ENCODE measurements at places on chromosomes 13 and 19. TPM values are rescaled to one million over a fixed set of nuclear protein-coding genes. Genes with fewer than 3 reads are reported as not detected.

DNA sequence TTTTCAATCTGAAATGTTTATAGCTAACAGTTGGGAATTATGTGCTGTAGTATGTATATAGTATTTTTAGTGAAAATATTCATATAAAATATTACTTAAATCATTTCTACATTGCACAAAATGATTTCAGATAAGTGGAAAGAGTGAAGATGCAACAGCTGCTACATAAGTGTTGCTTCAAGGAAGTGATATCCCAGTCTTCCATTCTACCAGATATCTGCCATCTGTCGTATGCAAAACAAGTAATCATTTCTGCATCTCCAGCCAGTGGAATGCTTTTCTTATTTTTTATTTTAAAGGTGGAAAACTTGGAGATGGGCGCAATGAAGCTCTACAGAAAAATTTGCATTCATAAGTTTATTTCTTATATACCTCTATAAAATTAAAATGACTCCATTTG is 152.5 kb upstream of the MAB21L1 start:
- no peak overlapping the region for H3K27ac ChIP-seq
- no peak for DNase-seq
- no peaks in the 10 kb centered on the region for H3K36me3 ChIP-seq
- H3K4me3 ChIP-seq, result no peak overlapping the region
- no peaks in the 10 kb centered on the region for H3K4me1 ChIP-seq

DNA sequence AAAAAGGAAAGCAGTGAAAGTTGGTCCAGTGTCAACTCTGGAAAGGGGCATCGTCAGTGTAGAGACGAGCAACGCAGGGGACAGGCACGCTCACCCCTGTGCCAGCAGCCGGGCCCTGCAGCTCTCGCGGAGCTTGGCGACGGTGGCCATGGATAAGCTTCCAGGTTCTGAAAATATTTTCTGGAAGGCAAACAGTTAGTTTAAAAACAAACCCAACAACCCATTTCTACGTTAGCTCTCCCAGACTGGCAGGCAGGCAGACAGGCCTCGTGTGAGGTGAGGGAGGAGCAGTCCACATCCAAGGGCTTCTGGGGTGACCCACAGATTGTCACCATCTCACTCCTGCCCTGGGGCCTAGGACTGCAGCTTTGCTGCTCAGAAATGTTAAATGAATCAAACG is 27.4 kb downstream of the LAMP1 start:
- H3K4me1 ChIP-seq, result no peaks in the 10 kb centered on the region
- H3K4me3 ChIP-seq, result no peak overlapping the region
- H3K36me3 ChIP-seq, result peaks cover 31% of the 10 kb centered on the region
- H3K27me3 ChIP-seq, result no peaks in the 10 kb centered on the region

- H3K36me3 ChIP-seq, result peaks cover 47% of the 10 kb centered on the region
- H3K4me3 ChIP-seq, result no peak overlapping the region
- peak overlapping the region; percentile 75 for H3K27ac ChIP-seq
- H3K4me1 ChIP-seq, result peaks cover 70% of the 10 kb centered on the region
Observed at GRCh38 chr19:10766049-10766623, 48.3 kb downstream of the DNM2 start.

GRCh38 chr19:44603201-44603945 is 10.0 kb upstream of the IGSF23 start:
- DNase-seq, result no peak
- no peak overlapping the region for H3K4me3 ChIP-seq
- H3K4me1 ChIP-seq, result peaks cover 13% of the 10 kb centered on the region
- H3K27ac ChIP-seq, result no peak overlapping the region

DNA sequence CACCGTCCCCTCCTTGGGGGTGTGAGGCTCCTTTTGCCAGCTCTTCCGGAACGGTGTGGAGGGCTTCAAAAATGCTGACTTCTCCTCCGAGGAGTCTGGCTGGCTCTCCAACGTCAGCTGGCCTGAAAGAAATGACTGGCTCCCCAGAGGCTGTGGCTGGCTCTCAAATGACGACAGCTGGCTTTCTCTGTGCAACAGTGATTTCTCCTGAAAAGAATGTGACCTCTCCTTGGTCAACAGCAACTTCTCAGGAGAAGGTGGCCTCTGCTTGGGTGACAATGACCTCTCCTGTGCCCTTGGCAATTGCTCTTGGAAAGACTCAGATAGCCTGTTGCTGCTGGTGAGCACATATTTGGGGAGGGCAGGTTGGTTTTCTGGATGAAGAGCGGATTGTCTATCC is 29.2 kb downstream of the ONECUT3 start:
- H3K4me3 ChIP-seq, result no peak overlapping the region
- no peaks in the 10 kb centered on the region for H3K4me1 ChIP-seq
- no peak overlapping the region for H3K27ac ChIP-seq
- peaks cover 32% of the 10 kb centered on the region for H3K27me3 ChIP-seq

DNA sequence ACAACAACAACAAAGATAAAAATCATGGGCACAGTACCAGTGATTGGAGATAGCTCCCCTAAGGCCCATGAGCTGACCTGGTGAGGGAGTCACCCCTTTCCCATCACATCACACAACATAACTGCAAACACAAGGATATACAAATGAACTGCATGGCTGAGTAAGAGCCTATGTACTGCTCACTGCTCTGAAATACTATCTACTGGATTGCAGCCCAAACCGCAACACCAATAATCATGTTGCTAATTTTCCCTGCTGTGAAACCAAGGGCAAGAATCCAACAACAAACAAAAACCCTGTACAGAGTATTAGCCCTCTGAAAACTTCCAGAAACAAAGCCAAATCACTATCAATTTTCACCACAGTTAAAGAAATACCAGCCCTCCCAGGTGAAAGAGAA is 1893.2 kb downstream of the PCDH9 start:
- H3K27me3 ChIP-seq, result no peaks in the 10 kb centered on the region
- no peaks in the 10 kb centered on the region for H3K36me3 ChIP-seq
- H3K27ac ChIP-seq, result no peak overlapping the region
- DNase-seq, result no peak

GRCh38 chr13:30148171-30148754 is 159.1 kb downstream of the KATNAL1 start:
- H3K36me3 ChIP-seq, result peaks cover 28% of the 10 kb centered on the region
- H3K4me1 ChIP-seq, result peaks cover 91% of the 10 kb centered on the region
- DNase-seq, result peak; percentile 72
- H3K27me3 ChIP-seq, result no peaks in the 10 kb centered on the region

DNA sequence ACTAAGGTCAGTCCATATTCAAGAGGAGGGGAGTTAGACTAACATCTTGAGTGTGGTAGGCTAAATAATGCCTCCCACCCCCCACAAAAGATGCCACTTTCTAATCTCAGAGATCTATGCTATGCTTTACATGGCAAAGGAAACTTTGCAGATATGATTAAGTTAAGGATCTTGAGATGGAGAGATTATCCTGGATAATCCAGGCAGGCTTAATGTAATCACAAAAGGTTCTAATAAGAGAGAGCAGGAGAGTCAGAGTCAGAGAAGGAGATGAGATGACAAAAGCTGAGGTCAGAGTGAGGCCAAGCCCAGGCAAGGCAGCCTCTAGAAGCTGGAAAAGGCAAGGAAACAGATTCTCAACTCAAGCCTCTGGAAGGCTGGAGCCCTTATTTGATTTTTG is 1011.6 kb downstream of the PCDH9 start:
- no peak overlapping the region for H3K27ac ChIP-seq
- peaks cover 2% of the 10 kb centered on the region for H3K4me1 ChIP-seq

DNA sequence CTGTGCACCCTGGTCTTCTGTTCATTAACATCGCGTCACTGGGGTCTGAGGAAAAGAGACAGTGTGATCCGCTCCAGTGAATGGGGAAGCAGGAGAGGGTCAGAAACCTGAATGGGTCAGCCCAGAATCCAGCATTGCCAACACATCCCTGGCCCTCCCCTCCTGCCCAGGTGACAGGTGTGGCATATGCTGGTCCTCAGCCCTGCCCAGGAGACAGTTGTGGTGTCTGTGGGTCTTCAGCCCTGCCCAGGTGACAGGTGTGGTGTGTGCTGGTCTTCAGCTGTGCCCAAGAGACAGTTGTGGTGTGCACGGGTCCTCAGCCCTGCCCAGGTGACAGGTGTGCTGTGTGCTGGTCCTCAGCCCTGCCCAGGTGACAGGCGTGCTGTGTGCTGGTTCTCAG is 8.0 kb downstream of the TFDP1 start:
- H3K27ac ChIP-seq, result no peak overlapping the region
- no peak for DNase-seq
- peaks cover 19% of the 10 kb centered on the region for H3K4me1 ChIP-seq
- no peaks in the 10 kb centered on the region for H3K27me3 ChIP-seq

DNA sequence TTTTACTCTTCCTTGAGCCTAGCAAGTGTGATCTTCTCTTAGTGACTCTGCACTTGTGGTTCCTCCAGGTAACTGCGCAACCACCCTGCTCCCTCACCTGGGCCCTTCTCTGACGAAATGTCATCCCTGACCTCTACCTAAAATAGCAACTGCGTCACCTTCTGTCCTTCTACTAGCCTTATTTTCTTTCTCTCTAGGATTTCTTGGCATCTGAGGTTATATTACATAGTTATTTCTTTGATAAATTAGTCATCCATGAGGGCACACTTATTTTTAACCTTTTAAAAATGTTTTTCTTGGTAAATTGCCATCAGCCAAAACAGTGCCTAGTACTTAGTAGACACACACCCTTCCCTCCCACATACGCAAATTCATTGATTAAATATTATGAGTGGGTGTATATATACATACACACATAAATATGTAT is 355.5 kb downstream of the ENOX1 start:
- no peak overlapping the region for H3K4me3 ChIP-seq
- H3K36me3 ChIP-seq, result no peaks in the 10 kb centered on the region
- H3K4me1 ChIP-seq, result no peaks in the 10 kb centered on the region
- no peak for DNase-seq
- H3K27ac ChIP-seq, result no peak overlapping the region

DNA sequence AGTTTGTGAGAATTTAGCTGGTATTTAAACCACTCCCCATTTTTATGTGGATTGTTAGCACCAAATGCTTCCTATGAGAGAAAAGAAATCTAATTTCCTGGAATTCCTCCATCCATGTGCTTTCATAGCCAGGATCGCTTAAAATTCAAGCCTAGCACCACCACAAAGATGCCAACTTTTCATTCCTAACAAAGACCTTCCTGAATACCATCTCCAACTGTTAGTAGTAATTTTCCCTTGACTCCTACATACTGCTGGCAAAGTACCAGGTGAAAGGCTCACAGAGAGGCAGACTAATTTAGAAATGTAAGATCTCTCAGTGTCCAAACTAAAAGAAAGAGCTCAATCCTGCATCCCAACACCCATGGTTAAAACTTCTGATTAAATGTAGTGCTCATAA is 386.3 kb downstream of the KCTD12 start:
- no peaks in the 10 kb centered on the region for H3K4me1 ChIP-seq
- no peaks in the 10 kb centered on the region for H3K36me3 ChIP-seq
- H3K27me3 ChIP-seq, result peaks cover 17% of the 10 kb centered on the region
- no peak for DNase-seq
- H3K27ac ChIP-seq, result no peak overlapping the region
- no peak overlapping the region for H3K4me3 ChIP-seq

DNA sequence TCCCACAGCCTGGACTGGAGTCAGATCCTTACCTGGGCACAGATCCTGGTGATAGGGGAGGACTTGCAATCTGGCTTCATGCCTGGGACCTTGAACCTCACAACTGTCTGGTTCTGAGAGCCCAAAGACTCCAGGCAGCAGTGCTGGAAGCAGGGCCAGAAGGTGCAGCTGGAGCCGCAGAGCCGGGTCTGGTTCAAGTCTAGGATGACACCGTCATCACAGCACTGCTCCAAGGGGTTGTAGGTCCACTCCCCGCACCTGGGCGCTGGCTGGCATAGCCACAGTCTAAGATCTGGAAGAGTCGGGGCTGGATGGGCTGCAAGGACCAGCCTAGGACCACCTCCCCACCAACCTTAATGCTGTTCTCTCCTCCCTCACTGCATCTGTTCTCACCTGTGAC is 677 bp downstream of the IGFL4 start:
- no peaks in the 10 kb centered on the region for H3K4me1 ChIP-seq
- no peak for DNase-seq
- H3K27ac ChIP-seq, result no peak overlapping the region
- no peaks in the 10 kb centered on the region for H3K36me3 ChIP-seq
- peaks cover 29% of the 10 kb centered on the region for H3K27me3 ChIP-seq

- peaks cover 6% of the 10 kb centered on the region for H3K4me1 ChIP-seq
- H3K4me3 ChIP-seq, result no peak overlapping the region
- no peaks in the 10 kb centered on the region for H3K27me3 ChIP-seq
- no peak for DNase-seq
Observed at GRCh38 chr19:48354332-48354992, 9.3 kb downstream of the TMEM143 start.

DNA sequence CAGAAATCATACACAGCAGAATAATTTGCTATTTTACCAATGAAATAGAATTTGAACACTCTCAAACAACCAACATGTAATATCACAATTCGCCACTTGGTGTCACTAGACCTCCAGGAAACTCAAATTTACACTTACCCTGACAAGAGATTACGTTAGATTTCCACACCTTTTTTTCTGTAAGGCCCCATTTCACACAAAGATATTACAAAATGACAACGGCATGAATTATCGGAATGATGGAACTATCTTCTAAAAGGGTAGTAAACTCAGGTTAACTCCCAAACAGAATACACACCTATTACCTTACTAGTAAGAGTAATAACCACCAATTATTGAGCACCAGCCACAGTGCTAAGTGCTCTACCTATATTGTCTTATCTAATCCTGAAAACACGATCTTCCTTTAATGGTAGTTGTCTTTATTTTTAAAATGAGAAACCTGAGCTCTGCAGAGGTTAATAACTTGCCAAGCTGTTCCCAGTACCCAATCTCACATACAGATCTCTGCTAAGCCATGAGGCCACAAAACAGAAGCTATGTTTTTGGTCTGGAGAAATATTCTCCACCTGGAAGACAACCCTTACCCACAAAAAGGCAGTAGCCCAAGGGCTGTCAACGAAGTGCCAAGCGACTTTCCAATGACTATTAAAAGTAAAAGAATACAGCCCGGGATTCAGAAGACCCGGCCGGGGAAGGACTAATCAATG is 152.4 kb downstream of the DCLK1 start:
- no peaks in the 10 kb centered on the region for H3K27me3 ChIP-seq
- H3K4me1 ChIP-seq, result no peaks in the 10 kb centered on the region
- no peak overlapping the region for H3K4me3 ChIP-seq

GRCh38 chr19:5103061-5103701 is 134.3 kb downstream of the KDM4B start:
- H3K27ac ChIP-seq, result no peak overlapping the region
- H3K27me3 ChIP-seq, result no peaks in the 10 kb centered on the region
- no peak for DNase-seq
- H3K4me1 ChIP-seq, result no peaks in the 10 kb centered on the region

- no peaks in the 10 kb centered on the region for H3K36me3 ChIP-seq
- no peak overlapping the region for H3K4me3 ChIP-seq
- DNase-seq, result no peak
Observed at GRCh38 chr19:17658240-17658639, 29.9 kb downstream of the UNC13A start.

GRCh38 chr13:37534676-37535075 is 63.9 kb downstream of the POSTN start:
- no peak overlapping the region for H3K4me3 ChIP-seq
- H3K36me3 ChIP-seq, result no peaks in the 10 kb centered on the region
- no peak for DNase-seq

The PGLYRP2 gene
- not detected for total RNA-seq

The KLK3 gene
- not detected for total RNA-seq

The CASP14 gene
- total RNA-seq, result not detected

The ZNF837 gene
- 2.3 TPM for total RNA-seq

The RFPL4A gene
- not detected for total RNA-seq

The ADGRE1 gene
- 1.2 TPM for total RNA-seq

The LIM2 gene
- total RNA-seq, result not detected

The SOHLH2 gene
- total RNA-seq, result not detected

The ZNF829 gene
- 7.3 TPM for total RNA-seq

The PLVAP gene
- total RNA-seq, result not detected

The PTH2 gene
- 0.52 TPM for total RNA-seq
